Stimulated activated CD8-positive, alpha-beta memory T cell treated with anti-CD3 and anti-CD28 coated beads, Interleukin-7, amount 100 ng/mL, for 1 hour (primary cell): ENCODE measurements at places on chromosomes 13 and 19.

GRCh38 chr13:28918030-28918429 is 97.9 kb downstream of the MTUS2 start:
- DNase-seq, result no peak

DNA sequence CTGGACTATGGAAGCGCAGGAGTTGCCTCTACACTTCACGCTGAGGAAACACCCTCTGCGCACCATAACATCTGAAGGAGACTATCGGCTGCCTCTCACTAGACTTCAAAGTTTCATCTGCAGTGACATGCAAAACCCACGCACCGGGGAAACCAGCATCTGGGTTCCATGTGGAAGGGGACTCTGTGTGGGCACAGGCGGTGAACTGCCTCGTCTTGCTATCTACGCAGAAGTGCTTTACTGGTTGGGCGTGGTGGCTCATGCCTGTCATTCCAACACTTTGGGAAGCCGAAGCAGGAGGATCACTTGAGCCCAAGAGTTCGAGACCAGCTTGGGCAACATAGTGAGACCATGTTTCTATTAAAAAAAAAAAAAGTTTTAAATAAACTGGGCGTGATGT is 116.4 kb downstream of the STK24 start:
- DNase-seq, result no peak

- no peak for DNase-seq
Observed at GRCh38 chr13:30790592-30790991, 55.2 kb downstream of the ALOX5AP start.

GRCh38 chr13:39552246-39552645 is 50.7 kb downstream of the LHFPL6 start:
- DNase-seq, result no peak

- no peak for DNase-seq
Observed at GRCh38 chr13:97976610-97977521, 23.4 kb downstream of the IPO5 start.

GRCh38 chr13:47813718-47814117 is 187.4 kb downstream of the SUCLA2 start:
- no peak for DNase-seq

DNA sequence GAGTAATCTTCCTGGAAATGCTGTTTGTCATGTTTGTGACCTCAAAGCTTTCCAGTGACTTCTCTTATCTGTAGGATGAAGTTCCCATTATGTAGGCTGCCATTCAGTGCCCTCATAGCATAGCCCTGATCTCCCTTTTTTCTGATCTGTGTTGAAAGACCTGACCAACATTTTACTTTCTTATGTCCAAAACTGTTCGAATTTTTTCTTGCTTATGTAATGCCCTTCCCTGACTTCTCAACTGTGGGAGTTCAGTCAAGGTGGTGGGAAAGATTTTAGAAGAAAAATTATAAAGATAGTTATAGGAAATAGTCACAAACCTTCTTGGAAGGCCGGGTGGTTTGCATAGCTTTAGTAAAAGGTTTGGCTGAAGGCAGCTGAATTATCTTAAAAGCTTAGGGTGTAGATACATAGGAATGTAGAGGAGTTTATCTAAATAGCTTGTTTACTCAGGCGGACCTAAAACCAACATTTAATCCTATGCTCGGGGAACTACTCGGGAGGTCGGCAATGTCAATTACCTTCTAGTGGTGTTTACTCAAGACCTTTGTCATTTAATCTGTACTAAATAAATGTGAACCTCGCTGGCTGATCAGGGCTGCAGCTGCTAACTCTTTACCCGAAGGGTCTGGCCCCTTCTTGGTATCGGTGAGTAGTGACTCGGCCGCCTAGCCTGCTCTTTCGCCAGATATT is 44.3 kb downstream of the PSG3 start:
- no peak for DNase-seq

DNA sequence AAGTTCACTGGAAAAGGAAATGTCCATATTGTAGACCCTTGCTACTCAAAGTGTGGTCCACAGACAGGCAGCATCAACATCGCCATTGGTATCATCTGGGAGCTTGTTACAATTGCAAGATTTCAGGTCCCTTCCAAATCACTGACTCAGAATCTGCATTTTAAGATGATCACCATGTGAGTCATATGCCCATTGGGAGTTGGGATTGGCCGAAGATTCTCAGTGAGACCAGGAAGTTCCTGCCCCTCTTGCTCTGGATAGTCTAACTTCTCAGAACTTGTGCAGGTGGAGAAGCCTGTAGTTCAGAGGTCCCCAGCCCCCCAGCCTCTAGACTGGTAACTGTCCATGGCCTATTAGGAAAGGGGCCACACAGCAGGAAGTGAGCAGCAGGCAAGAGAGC is 48.9 kb upstream of the URAD start:
- DNase-seq, result no peak

GRCh38 chr19:6811378-6811777 is 38.9 kb downstream of the VAV1 start:
- DNase-seq, result no peak

- no peak for DNase-seq
Observed at GRCh38 chr19:13831537-13832467, 36.6 kb downstream of the ZSWIM4 start.

GRCh38 chr13:63345835-63346234 is 1930.2 kb upstream of the PCDH20 start:
- no peak for DNase-seq

- DNase-seq, result no peak
Observed at GRCh38 chr19:28305513-28305912, 907.4 kb downstream of the UQCRFS1 start.
